A549 treated with RU486 at 1 μM for 4 hours (cell line): ENCODE measurements at places on chromosomes 7 and 10. TPM values are rescaled to one million over a fixed set of nuclear protein-coding genes. Genes with fewer than 3 reads are reported as not detected.

Gene NKX2-3
- total RNA-seq: 0.07 to 0.09 TPM (median 0.08 TPM) in 4 of 5 replicates, not detected in the other

Gene TMEM176A
- not detected in 5 replicates for total RNA-seq

Gene CUZD1
- 1.3 to 1.8 TPM (median 1.6 TPM) in 5 replicates for total RNA-seq

Gene GRB10
- 57.3 to 85.3 TPM (median 72.2 TPM) in 5 replicates for total RNA-seq

Gene SVOPL
- 0.12 TPM in 1 of 5 replicates, not detected in the others for total RNA-seq

Gene ARPC1A
- total RNA-seq: 126 to 146 TPM (median 136 TPM) in 5 replicates

Gene ITGA8
- total RNA-seq: not detected in 5 replicates

Gene VWDE
- total RNA-seq: 0.18 to 0.99 TPM (median 0.40 TPM) in 5 replicates

Gene IFRD1
- 24.9 to 36.9 TPM (median 33.0 TPM) in 5 replicates for total RNA-seq

Gene LRGUK
- total RNA-seq: 0.28 to 0.53 TPM (median 0.35 TPM) in 5 replicates

Gene PON1
- total RNA-seq: 0.44 to 1.0 TPM (median 0.66 TPM) in 5 replicates

Gene ACSL5
- 0.14 to 0.32 TPM (median 0.24 TPM) in 4 of 5 replicates, not detected in the other for total RNA-seq

Gene COL26A1
- total RNA-seq: 0.21 to 0.52 TPM (median 0.49 TPM) in 5 replicates

Gene SLC26A3
- total RNA-seq: not detected in 5 replicates

Gene AKAP9
- total RNA-seq: 13.8 to 23.4 TPM (median 15.2 TPM) in 5 replicates

Gene TMEM196
- not detected in 5 replicates for total RNA-seq

Gene SCIN
- 0.40 to 0.81 TPM (median 0.43 TPM) in 5 replicates for total RNA-seq
